ENCODE measurements at places on chromosomes 5 and 9. TPM values are rescaled to one million over a fixed set of nuclear protein-coding genes. Genes with fewer than 3 reads are reported as not detected.

Gene EGFL7
- 5.6 TPM for total RNA-seq

Gene SPATA31D4
- not detected for total RNA-seq

Gene SMIM3
- 39.9 TPM for total RNA-seq

Gene ADGRD2
- total RNA-seq: not detected

Gene SLC46A2
- total RNA-seq: not detected

Gene P4HA2
- 140 TPM for total RNA-seq

Gene TXNDC8
- total RNA-seq: not detected

DNA sequence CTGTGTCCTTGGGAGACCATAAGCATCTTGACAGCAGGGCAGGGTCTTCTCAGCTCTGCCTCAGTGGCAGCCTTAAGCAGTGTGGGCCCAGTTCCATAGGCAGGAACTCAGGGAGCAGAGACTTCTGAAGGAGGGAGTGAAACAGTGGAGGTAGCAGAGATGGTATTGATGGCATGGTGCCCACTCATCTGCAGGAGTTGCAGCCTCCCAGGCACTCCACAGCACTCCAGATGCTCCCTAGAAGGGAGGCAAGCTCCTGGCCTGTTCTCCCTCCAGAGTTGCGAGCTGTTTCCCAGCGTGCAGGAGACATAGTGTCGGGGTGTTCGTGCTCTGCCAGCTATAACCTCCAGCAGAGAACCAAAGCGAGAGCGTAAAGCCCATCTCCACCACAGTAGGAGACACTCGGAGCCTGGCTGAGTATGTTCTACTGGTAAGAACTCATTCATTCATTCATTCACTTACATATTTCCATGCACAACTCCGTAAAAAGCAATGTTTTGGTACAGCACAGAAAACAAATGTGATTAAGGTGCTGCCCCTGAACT, 31.4 kb upstream of the UNC5A start:
- DNase-seq: no peak

DNA sequence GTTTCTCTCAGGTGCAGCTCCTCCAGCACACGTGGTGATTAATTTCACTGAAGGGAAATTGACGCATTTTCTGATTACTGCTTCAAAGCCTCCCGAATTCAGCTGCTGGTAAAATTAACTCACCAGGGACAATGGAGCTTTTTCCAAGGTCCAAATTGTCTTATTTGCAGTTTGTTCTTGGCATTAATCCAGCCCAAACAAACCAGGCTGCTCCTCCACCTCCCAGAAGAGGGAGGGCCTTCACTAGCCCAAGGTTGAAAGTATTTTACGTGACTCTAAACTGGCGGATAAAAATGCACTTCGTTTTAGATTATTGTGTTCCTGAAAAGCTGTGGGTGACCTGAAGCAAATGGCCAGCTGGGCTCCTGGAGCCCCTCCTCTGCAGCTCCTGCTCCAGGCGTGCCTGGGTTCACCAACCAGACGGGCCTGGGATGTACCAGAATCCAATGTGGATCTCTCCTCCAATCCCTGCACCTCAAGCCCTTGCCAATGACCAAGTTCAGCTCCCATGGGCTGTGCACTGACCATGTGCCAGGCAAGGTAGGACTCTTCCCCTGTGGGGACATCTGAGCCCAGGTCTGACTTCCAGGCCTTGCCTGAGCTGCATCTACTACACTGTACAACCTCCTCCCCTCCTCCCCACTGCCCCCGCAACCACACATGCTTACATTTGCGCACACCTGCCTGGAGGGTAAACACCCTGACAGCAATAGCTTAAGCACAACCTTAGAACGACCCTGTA, 193.4 kb downstream of the CDK5RAP2 start:
- no peak for DNase-seq

DNA sequence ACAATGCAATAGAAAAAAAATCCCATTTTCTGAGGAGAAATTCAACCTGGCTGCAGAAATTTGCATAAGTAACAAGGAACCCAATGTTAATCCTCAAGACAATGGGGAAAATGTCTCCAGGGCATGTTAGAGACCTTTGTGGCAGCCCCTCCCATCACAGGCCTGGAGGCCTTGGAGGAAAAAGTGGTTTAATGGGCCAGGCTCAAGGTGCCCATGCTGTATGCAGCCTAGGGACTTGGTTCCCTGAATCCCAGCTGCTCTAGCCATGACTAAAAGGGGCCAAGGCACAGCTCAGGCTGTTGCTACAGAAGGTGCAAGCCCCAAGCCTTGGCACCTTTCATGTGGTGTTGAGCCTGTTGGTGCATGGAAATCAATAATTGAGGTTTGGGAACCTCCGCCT, 66.5 kb downstream of the ALDH1A1 start:
- DNase-seq: no peak

- DNase-seq: no peak
Measured at GRCh38 chr5:132525299-132525724, 18.0 kb downstream of the IL5 start.

DNA sequence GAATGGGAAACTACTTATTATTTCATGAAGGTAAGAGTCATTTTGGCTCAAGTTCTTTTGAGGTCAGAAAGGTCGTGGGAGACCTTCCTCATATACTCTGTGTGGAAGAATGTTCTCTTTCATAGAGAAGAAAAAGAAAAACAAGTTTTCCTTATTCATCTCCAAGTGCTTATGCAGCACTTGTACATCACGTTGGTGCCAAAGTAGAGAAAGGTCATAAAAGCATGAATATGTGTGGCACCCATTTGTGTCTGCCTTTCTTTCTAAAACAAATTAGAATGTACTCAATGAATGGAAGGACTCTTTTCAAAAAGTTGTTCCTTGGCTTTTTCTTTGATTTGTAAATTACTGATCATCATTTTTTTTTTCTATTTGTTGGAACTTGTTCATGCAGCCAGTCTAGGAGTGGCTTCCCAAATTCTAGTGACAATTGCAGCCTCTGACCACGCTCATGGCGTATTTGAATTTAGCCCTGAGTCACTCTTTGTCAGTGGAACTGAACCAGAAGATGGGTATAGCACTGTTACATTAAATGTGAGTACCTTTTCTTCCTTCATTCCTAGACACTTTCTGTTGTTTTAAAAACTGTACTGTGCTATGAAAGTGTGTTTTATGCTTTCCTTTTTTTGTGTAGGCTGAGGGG, 122.4 kb downstream of the ADGRV1 start:
- no peak for DNase-seq

- no peak for DNase-seq
Measured at GRCh38 chr9:114138552-114138971, 16.8 kb upstream of the COL27A1 start.

DNA sequence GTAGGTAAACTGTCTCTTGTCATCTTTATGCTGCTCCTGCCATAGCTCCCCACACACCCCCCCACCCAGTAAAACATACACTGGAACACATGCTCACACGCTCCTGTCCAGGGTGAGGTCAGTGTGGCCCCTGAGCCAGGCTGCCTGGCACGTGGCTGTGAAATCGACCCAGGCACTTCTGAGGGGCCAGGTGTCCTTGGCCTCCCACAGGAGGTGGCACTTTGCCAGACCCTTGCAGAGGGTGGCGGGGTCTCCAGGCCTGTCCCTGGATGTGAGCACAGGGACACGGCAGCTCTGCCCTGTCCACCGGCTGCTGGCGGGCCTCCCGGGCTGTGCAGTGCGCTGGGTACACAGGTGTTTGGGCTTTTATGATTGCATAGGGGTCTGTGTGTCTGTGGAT, 10.0 kb upstream of the CRB2 start:
- DNase-seq: no peak

DNA sequence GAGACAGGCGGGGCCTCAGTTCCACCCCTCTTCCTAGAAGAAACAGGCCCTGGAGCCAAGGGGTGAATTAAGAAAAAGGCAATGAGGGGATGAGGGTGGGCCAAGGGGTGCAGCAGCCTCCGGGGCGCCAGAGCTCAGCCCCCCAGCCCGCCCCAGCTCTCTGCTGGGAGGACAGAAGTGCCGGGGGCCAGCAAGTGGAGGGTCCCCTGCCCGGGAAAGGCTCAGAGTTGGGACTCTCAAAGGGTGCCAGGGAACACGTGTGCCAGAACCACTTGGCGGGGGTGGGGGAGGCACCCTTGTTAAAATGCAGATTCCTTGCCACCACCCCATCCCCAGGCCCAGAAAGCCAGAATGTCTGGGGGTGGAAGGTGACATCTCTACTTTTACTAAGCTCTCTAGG, 67.6 kb upstream of the BARHL1 start:
- DNase-seq: no peak

DNA sequence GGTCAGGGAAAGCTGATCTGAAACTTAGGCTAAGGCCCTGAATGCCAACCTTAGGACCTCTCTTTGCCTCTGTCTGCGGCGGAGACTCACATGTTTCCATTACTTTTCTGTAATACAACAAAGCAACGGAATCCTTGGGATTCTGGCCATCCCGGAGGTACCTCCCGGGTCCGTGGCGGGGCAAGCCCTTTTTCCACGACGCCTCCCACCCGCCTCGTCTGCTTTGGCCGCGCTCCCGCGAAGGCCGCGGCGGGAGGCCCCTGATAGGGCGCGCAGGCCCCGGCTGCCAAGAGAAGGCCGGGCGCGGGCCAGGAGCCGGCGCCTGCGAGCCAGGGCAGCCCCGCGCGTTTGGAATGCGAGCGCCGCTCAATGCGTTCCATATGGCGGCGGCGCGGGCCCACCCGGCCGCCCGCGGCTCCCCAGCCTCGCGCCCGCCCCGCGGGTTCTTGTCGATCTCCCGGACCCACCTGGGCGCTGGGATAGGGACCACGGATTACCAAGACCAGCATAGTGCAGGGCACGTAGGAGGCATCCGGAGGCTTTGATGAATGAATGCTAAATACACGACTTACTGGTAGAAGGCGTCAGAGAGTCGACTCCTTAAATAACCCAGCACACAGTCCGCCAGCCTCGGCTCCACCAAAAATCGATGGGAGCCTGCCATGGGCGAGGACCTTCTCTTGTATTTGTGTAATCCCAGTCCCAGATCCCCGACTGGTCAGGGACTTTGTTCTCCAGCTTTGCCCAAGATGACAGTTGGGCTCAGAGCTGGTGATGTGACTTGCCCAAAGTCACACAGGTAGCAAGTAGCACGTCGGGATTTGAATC, 17.5 kb upstream of the PHF19 start:
- DNase-seq: no peak

DNA sequence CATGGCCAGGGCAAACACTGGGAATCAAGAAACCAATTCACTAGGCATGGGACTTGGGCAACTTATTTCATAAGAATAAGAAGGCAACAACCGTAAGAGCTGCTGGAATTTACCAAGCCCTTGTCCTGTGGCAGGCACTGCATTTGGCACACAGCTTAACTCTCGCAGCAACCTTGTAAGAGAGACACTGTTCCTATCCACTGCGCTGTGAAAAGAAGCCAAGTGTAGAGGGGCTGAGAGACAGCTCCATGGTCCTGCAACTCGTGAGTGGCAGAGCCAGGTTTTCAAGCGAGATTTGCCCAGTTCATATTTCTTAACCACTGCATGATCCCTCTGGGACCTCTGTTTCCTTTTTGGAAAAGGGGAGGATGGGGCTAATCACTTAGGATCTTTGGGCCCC, 129.3 kb upstream of the STC2 start:
- DNase-seq: no peak

DNA sequence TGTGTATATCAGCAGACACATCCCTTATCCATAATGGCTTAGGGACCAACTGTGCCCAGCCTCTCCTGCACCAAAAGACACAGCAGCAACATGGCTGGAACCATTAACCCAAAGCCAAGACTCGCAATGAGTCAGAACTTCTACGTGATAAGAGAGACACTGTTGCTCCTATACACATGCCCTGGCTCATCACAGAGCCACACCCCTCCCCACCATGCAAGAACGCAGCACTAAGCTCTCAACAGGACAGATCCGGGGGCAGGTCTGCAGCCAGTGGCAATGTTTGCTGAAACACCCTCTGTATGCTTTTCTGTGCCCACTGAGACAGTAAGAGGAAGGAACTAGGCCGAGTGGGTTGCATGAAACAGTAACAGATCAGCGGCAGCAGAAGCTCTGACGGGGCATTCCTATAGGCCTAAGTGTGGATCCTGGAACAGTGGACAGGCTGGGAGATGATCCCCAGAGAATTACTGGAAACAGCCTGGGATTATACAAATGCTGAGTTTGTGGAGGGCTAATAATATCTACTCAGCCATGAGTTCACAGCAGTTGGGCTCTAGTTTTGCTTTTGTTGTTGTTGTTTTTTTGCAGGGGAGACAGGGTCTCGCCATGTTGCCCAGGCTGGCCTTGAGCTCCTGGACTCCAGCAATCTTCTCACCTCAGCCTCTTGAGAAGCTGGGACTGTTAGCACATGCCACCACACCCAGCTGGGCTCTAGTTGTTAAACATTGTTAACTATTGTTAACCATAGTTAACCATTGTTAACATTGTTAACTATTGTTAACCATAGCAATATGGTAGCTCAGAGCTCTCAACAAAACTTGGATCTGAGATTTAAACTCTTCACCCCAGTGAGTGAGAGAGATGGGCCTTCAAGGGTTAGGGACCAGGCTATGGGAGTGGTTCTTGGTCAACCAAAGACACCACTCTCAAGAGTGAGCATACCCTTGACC, 41.0 kb downstream of the B4GALT1 start:
- DNase-seq: no peak

DNA sequence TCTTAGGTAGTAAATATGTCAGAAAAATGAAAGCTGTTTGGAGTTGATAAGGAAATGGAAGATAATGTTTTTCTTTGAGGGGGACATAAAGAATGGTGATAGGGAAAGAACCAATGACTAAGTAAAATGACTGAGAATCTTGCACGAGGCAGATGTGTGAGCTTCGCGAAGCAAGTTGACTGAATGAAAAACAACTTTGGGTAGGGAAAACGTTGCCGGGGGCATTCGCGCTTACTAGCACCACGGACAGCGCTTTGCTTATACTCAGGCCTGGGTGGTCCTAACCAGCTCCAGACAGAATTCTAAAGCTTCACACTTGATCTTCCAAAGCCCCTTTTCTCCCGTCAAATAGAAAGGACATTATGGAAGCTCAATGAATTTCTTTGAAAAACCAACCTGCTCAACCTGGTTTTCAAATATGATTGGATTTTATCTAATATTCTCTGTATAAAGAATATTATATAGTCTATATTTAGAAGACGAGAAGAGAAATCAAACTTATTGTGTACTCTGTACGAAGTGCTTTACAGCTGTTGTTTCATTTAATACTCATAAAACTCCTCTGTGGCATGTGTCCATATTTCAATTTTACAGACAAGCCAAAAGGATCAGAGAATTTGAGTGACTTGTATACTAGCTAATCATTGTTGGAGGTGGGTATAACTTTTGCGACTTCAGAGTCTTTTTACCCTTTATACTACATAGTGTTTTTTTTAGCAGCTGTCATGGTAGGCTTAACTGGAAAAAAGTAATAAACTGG, 1.9 kb upstream of the CDKN2B start:
- no peak for DNase-seq

All from HFFc6 (cell line).